ENCODE measurements at places on chromosomes 6 and 20.

- DNase-seq, result no peak
These were observed 8.5 kb downstream of the TRIM15 start for GRCh38 chr6:30171677-30172471.

DNA sequence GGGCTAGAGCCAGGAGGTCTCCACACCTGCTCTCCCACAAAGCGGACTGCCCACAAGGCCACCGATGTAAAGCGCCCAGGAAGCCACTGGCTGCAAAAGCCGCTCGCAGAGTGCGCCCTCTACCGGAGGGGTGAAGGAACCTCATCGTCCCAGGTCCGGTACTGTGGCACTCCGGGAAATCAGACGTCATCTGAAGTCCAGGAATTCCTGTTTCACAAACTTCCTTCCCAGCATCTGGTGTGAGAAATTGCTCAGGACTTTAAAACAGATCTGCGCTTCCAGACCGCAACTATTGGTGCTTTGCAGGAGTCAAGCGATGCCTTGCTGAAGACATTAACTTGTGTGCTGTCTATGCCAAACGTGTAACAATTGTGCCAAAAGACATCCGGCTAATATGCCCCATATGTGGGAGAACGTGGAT, 115.1 kb upstream of the ARID1B start:
- DNase-seq, result no peak

GRCh38 chr20:25063546-25063945, 5.6 kb upstream of the ACSS1 start:
- no peak for DNase-seq

DNA sequence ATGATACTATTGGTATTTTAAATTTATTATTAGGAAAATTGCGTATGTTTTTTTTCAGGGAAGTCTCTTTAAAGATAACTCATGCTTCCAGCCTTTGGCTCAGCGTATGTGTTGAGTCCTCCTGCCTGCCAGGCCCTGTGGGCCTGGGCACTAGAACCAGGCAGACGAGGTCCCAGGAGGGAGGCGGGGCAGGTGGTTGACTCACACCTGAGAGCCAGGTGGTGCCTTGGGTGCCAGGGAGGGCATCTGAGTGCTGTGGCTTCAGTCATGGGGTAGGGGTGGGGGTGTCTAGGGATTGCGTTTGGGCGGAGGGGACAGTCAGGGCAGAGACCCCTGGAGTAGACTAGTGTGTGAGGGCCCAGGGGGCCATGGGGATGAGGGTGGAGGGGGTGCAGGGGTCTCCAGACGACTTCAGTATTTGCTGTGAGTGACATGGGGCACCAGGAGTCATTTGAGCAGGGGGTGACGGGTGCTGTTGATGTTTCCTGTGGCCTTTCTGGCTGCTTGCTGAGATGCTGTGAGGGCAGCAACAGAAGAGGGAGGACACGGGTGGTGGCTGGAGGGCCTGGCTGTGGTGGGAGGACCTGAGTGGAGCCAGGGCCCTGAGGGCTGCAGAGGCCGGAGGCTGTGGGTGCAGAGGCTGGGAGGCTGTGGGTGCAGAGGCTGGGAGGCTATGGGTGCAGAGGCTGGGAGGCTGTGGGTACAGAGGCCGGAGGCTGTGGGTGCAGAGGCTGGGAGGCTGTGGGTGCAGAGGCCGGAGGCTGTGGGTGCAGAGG, 14.8 kb upstream of the ADRM1 start:
- no peak for DNase-seq

DNA sequence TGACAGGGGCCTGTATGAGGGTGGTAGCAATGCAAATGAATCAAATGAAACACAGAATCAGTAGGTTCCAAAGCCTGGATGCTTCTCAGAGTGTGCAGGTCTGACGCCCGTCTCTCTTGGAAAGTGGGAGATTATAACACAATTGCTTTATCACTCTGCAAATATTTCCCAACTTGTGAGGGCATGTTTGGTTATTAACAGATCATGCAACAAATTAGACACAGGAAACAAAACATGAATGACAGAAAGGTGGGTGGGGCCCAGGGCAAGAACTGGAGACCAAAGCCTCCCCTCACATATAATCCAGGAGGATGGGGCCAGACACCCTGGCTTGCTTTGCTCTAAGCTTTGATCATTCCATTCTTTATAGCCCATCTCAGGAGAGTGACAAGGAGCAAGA, 108.6 kb upstream of the MRPS10 start:
- no peak for DNase-seq

GRCh38 chr6:113949499-113949898, 21.4 kb downstream of the HDAC2 start:
- no peak for DNase-seq

DNA sequence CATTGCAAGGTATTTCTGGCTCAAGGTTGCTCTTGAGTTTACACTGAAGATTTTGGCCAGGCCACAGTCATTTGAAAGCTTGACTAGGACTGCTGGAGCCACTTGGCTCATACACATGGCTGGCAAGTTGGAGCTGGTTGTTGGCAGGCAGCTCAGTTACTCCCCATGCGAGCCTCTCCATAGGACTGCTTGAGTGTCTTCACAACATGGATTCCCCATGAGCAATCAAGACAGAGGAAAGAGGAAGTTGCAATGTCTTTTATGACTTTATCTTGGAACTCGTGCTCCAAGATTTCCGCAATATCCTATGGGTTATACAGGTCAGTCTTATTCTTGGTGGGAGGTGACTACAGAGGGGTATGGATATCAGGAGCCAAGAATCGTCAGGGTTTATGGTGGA, 1.4 kb upstream of the MANBAL start:
- DNase-seq, result no peak

GRCh38 chr6:45367999-45368398, 9.7 kb downstream of the SUPT3H start:
- no peak for DNase-seq

Data from suprapubic skin (tissue), 4 donors.